NCI-H2081 (cell line): ENCODE measurements at places on chromosomes 5 and 9.

- no peak for DNase-seq
Observed at GRCh38 chr5:82909771-82910170, 167.4 kb downstream of the TMEM167A start.

DNA sequence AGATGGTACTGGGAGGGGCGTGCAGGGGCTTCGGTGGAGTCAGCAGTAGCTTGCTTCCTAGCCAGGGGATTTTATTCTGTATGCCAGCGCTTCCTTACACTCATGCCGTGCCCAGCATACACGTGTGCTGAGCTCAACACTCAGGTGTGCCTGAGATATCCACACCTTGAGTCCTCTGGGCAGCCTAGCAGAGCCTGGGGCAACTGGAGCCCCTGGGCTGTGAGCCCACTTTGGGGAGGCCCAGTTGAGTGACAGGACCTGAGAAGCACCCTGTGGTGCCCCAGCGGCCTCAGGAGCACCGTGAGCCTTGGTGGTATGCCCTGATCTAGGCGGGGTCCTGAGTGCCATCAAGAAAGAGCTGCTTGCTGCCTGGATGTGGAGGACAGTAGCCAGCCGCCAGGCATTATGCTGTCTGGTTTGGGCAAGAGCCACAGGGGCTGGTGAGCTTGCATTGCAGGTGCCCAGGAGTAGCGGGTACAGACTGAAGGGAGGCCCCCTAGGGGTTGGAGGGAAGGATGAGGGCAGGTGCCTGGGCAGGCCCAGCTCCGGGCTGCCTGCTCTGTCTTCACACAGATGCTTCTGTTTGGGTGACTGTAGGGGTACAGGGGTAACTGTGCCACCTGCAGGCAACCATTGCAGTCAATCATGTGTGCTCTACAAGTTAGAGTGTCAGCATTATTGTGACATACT lies 42.9 kb downstream of the BNIP1 start:
- DNase-seq, result no peak

- DNase-seq, result no peak
Observed at GRCh38 chr9:127149463-127150390, 27.3 kb upstream of the ANGPTL2 start.

GRCh38 chr5:126277762-126278161 lies 145.4 kb upstream of the GRAMD2B start:
- no peak for DNase-seq

- DNase-seq, result no peak
Observed at GRCh38 chr5:165231821-165232508, 1726.5 kb downstream of the MAT2B start.

GRCh38 chr5:170573660-170574059 lies 69.8 kb downstream of the KCNIP1 start:
- no peak for DNase-seq

DNA sequence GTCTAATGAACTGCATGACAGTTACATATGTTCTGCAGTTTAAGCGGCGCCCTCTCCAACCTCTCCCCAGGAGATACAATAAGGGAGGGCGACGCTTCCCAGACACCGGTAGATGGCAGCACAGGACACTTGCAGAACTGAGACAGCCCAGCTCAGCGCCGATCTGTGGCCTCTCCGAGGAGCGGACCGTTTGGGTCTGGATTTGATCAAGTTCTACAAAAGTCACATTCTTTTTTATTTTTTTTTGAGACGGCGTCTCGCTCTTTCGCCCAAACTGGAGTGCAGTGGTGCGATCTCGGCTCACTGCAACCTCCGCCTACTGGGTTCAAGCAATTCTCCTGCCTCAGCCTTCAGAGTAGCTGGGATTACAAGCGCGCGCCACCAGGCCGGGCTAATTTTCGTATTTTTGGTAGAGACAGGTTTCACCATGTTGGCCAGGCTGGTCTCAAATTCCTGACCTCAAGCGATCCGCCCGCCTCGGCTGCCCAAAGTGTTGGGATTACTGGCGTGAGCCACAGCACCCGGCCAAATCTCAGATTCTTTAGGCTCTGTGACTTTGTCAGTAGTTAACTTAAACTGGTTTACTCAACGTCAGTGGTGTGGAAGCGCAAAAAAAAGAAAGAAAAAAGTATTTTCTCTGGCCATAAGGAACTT lies 1.4 kb upstream of the ATOSB start:
- DNase-seq, result peak; percentile 90

- DNase-seq, result no peak
Observed at GRCh38 chr5:180050121-180050940, 21.2 kb downstream of the RNF130 start.

DNA sequence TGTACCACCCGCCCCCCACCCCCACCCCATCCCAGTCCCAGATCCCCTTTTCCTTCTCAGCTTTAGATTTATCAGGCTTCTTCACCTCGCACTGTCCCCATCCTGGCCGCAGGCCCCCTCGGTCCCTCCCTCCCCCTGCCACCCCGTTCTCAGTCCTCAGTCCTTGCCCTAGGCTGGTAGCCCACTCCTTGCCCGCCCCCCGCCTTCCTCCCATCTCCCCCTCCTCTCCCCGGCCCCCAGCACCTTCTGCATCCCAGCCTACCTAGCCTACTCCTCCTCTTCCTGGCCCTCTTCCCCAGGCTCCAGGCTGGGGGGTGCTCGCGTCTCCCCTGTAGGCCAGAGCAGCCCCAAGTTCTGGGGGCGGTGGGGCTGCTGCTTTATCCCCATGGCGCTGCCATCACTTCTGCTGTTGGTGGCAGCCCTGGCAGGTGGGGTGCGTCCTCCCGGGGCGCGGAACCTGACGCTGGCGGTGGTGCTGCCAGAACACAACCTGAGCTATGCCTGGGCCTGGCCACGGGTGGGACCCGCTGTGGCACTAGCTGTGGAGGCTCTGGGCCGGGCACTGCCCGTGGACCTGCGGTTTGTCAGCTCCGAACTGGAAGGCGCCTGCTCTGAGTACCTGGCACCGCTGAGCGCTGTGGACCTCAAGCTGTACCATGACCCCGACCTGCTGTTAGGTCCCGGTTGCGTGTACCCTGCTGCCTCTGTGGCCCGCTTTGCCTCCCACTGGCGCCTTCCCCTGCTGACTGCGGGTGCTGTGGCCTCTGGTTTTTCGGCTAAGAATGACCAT lies 828 bp downstream of the NPR2 start:
- no peak for DNase-seq

- DNase-seq, result no peak
Observed at GRCh38 chr5:135974021-135974600, 19.3 kb upstream of the LECT2 start.

GRCh38 chr9:84718476-84718875 lies 48.9 kb downstream of the NTRK2 start:
- no peak for DNase-seq

GRCh38 chr5:170860818-170861666 lies 776 bp upstream of the RANBP17 start:
- no peak for DNase-seq

DNA sequence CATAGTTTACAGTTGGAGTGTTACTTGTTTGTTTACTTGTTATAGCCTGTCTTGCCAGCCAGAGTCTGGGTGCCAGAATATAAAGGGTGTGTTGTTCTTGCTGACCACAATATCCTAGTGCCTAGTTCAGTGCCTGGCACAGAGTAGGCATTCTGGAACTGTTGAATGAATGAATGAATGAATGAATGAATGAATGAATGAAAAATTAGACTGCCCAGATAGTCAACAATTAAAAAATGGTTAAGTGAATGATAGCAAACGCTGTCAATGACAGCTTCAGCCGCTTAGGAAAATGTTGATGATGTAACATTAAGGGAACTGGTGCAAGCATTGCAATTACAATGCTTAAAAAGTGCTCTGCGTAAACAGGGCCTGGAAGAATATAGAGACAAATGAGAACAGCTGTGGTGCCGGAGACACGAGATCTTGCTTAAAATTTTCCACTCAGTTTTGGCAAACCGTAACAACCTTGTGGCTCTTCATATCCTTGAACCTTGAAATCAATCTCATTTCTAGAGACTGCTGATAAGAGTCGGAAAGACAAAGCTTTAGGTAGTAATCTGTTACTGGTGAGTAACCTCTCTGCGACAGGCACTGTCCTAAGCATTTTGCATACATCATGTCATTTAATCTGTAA lies 4.7 kb upstream of the TTLL11 start:
- no peak for DNase-seq

GRCh38 chr9:78539904-78540303 lies 243.0 kb downstream of the PSAT1 start:
- DNase-seq, result no peak

DNA sequence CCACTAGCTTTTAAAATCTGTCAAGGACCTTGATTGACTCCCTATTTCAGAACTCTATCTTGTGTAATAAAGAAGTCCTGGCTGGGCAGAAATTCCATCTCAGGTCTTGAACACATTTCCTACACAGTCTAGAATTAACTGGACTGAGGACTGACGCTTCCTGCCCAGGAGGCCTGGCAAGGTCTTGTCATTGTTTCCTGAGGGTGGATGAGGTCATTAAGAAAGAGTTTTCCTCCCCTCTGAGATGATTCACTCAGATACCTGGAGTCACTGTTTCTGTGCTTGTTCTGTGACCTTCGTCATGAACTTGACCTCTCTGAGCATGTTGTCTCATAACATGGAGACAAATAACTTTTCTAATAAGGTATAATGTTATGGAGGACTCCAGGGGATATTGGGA lies 10.0 kb downstream of the MTAP start:
- no peak for DNase-seq

DNA sequence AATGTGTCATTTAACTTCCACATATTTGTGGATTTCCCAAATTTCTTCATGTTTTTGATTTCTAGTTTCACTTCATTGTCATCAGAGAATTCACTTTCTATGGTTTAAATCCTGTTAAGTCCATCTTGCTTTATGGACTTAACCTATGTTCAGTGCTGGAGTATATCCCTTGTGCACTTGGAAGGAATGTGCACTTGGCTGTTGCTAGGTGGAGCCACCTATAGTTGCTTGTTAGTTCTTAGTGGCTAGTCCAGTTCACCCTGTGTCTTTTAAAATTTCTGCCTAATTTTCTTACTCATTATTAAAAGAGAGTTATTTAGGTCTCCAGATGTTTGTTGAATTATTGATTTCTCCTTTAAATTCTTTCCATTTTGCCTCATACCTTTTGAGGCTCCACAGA lies 1472.5 kb upstream of the CDH6 start:
- DNase-seq, result no peak

DNA sequence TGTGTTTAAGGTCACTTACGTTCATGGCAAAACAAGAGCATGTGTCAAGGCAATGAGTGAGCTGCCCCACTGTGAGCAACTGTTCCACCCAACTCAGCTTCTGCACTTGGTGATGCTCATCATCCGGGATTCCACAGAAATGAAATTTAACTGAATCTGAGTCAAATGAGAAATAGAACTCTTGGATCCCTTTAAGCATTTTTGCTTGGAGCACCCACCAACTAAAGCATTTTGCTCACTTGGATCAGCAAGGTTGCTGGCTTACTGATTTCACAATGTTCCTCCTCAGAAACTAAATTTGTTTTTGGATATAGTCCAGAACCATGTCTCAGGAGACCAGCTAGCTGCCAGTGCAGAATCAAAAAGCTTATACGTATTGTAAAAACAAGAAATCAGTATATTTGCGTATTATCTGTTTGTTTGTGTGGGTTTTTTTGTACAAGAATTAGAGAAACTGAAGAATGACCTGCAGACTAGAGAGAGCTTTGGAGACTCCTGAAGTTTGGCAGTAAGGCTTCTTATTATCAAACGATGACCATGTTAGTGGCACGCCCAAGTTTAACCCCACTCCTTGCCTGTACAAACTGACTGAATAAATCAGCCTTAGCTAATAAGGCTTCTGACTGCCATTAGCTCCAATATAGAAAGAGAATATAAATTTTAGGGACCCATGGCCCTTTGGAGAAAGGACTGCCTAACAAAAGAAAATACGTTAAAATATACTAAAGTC lies 153.8 kb upstream of the FST start:
- DNase-seq, result no peak

DNA sequence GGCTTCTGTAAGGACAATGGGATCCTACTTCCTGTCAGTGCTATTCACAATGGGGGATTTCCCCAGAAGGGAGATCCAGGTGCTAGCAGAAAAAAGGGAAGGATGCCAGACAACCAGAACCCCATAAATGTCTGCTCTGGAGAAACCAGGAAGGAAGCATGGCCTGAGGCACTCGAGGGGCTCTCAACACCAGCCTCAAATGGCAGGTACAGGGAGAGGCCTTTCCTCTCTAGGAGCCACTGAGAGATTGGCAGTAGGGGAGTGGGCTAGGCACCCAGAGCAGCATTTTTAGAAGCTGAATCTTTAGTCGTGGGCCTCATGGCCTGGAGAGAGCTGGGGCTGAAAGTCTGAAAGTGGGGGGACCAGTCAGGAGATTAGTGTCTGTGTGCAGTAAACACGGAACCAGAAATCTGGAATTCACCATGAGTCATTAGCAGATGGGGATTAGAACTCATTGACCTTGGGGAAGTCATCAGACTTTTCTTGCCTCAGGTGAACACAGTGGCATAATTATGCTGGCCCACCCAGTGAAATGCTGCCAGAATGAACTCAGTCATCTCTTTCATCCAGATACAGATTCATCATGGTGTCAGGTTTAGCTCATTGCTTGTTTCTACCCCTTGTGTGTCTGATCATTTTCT lies 28.3 kb downstream of the ARHGEF28 start:
- no peak for DNase-seq
